ENCODE measurements at places on chromosomes 6 and 20.

DNA sequence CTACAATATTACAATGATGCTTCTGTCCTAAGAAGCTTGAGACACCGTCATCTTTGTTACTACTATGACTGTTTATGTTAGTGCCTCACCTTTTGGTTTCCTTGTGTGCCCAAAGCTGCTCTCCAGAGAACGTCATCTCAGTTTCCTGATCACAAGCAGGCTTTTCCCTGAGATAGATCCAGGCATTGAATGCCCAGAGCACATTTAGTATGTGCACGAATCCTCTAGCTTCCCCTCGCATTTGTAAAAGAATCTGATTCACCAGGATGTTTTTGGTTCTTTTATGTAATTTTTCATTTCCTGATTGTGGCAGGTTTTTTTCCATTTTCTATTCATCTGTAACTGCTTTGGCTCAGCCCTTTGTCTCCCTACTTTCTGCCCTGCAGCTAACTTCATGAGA is 100.2 kb upstream of the TMEM181 start:
- DNase-seq = no peak

- DNase-seq = no peak
Measured at GRCh38 chr20:20582734-20583133, 129.7 kb downstream of the RALGAPA2 start.

- DNase-seq = no peak
Measured at GRCh38 chr20:43821795-43822194, 92.9 kb upstream of the TOX2 start.

- DNase-seq = no peak
Measured at GRCh38 chr20:24735263-24735662, 213.8 kb upstream of the CST7 start.

GRCh38 chr20:9031991-9032390 is 36.9 kb upstream of the PLCB4 start:
- DNase-seq = no peak

DNA sequence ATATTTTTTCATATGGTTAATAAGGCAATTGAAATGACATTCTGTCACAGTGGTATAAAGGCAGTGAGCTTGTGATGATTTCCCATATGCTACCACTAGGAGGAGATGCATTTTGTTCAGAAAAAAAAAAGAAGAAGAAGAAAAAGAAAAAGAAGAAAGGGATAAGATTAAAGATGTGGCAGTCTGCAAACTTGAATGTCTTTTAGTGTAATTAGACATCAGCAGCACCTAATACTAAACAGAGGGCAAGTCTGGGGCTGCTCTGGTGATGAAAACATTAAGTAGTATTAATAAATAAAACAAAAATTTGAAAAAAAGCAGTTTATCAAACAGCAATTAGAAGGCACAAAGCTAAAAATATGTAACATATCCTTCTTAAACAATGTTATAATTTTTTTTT is 95.4 kb upstream of the DEFB112 start:
- no peak for DNase-seq

DNA sequence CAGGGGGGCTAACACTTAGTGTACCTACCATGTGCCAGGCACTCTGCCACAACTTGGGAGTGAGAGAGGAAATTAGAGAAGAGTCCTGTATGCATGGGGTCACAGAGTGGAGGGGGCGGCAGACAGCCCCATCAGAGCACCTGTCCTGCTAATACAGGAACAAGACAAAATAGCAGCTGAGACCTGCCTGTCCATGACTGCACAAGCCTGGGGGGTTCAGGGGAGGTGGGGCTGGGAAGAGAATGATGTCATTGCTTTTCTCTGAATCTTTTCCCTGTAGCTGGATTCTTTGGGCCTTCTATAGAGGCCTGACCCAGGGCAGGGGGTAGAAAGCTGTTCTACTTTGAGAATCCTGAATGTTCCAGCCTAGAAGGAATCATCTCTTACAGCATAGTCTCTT is 37.4 kb downstream of the FOXP4 start:
- no peak for DNase-seq

DNA sequence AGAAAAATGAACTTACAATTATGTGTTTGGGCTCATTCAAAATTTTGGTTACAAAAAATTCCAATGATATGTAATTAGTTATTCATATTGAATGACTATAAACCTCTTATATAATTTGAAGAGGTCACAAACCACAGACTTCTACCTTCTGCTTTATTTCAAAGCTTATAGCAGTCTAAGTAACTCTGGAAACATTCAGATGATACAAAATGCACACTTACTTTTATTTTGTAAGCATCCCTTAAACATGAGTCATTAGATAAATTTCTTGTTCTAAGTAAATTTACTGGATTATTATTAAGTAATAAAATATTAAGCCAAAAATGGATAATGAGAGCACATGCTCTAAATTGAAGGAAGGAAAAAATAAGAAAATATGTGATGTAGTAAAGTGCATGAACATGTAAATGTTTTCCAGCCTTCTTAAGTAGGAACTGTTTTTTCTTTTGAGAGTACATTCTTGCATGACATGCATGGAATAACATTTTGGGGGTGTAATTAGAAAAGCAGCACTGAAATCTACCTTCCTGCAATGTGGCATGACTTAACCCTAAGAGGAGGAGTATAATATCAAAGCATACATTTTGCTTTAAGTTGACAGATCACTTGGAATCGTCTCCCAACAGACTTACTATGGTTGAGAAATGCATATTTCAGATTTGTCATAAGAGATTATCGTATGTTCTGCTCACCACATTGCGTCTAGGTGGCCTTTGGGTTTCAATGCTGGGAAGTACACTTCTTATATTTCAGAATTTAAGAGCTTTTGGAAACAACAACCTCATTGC is 372.7 kb upstream of the HSF2 start:
- DNase-seq = no peak

DNA sequence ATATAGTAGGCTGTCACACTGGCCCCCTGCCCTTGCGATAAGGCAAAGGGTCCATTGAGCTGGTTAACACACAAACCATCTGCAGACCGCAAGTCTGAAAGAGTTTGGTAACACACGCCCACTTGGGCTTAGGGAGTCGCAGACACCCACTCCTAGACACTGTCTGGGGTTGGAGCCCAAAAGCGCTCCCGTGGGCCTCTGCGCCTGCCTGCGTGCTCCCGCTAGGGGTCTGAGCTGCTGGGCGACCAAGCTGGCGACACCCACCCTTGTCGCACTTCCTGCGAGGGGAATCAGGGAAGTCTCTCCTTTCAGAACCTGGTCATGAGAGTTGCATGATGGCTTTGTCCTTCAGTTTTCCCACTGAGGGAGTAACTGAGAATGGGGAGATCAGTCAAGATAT is 653.0 kb downstream of the HTR1B start:
- no peak for DNase-seq
